ENCODE measurements at places on chromosomes 11 and 22. TPM values are rescaled to one million over a fixed set of nuclear protein-coding genes. Genes with fewer than 3 reads are reported as not detected.

Gene NXPE4
- not detected for total RNA-seq

GRCh38 chr11:15871904-15872626, 484.3 kb downstream of the SOX6 start:
- no peak for DNase-seq

- DNase-seq, result no peak
Observed at GRCh38 chr22:48223488-48224190, 1461.2 kb downstream of the TBC1D22A start.

GRCh38 chr22:36532466-36532865, 3.5 kb upstream of the EIF3D start:
- no peak for DNase-seq

Gene HSPB2
- total RNA-seq, result 42.4 TPM

GRCh38 chr22:46240506-46240905, 9.6 kb downstream of the CDPF1 start:
- no peak for DNase-seq

- DNase-seq, result no peak
Observed at GRCh38 chr22:39617970-39618757, 47.6 kb downstream of the CACNA1I start.

DNA sequence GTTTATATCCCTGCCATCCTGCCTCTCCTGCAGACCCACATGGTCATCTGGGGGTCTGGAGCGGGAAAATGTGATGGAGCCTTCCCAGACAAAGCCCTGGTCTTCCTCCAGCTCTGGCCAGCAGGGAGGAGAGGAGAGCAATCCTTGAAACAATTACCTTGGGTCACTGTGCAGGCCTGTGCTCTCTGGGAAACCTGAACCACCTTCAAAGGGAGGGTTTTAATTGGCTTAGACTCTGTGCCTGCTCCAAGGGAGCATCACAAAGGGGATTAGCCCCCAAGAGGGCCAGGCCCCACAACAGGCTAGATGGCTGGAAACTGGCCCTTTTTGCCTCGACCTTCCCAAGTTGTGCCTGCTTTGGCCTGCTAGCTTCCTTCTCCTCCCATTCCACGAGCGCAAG, 351.9 kb downstream of the TENM4 start:
- no peak for DNase-seq
